ENCODE measurements at places on chromosomes 6 and 20.

DNA sequence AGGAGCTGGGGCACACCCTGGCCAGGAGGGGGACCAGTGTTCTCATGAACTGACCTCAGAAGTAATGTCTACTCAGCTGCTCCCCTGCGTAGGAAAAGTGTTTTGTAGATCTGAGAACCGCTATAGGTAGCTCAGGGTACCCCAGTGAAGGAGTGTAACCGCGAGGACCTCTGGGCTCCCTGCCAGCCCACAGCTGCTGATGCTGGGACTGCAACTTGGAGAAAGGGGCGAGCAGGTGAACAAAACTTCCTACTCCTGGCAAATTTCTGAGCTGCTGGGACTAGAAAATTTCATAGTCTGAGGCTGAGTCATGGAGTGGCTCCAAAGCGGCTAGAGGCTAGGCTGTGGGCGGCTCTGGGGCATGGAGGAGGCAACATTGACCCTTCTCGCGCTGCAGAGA, 51.9 kb downstream of the PYGB start:
- DNase-seq, result no peak

GRCh38 chr20:36499723-36500501, 41.4 kb upstream of the MYL9 start:
- DNase-seq, result peak; percentile 40

DNA sequence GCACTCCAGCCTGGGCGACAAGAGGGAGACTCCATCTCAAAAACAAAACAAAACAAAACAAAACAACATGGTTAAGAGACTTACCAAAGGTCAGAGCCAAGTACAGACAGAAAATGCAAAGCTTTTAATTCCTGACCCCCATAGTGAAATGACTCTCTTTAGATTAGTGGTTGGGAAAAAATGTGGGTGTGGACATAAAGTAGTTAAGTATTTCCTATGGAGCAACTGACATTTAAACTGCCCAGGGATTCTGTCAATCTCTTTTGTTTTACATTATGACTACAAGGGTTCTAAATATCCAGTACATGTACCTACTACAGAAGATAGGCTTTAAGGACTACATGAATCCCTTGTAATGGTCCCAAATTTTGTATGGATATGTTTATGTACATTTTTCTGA, 75.1 kb downstream of the IRAK1BP1 start:
- DNase-seq, result no peak

DNA sequence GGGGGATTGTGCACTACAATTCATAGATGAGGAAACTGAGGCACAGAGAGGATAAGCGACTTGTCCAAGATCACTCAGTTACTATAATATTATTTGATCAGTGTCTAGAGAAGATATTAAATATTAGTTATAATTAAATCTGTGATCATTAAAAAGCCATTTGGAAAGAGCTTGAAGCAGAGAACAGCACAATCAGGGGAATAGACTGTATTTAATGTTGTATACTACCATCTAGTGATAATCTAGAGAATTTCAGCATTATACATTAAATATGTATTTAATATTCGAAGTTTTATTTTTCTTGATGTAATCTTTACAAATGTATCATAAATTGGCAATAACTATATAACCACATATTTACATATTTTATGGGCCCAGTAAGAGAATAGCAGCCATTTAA, 20.1 kb upstream of the MTCL3 start:
- no peak for DNase-seq

DNA sequence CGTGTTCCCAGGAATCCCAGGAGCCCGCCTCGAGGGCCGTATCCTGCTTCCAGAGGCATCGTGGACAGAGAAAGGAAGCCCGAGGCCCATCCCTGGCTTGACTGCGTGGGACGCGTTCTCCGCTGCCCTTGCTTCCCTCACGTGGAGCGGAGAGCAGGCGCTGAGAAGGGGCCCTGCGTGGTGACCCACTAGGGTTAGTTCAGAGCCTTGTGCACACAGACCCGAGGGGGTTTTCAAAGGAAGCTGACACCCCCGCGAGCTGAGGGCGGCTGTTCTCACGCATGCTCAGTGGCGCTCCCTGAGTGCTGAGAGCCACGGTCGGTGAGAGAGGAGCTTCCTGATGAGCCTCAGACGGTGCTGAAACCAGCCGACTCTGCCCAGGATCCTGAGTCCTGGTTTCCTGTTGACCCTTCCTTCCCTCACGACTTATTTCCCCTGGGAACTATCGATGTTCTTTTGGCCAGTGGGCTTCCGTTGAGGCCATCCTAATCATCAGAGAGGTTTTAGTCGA, 28.9 kb upstream of the CCR6 start:
- DNase-seq, result no peak

- no peak for DNase-seq
These were observed 96.2 kb upstream of the BTN3A2 start for GRCh38 chr6:26268659-26269402.

- no peak for DNase-seq
These were observed 106.4 kb upstream of the TAB2 start for GRCh38 chr6:149211046-149211571.

GRCh38 chr20:35263532-35264341, 14.2 kb downstream of the MMP24OS start:
- DNase-seq, result no peak

- no peak for DNase-seq
These were observed 9.3 kb downstream of the SDHAF4 start for GRCh38 chr6:70575899-70576495.

DNA sequence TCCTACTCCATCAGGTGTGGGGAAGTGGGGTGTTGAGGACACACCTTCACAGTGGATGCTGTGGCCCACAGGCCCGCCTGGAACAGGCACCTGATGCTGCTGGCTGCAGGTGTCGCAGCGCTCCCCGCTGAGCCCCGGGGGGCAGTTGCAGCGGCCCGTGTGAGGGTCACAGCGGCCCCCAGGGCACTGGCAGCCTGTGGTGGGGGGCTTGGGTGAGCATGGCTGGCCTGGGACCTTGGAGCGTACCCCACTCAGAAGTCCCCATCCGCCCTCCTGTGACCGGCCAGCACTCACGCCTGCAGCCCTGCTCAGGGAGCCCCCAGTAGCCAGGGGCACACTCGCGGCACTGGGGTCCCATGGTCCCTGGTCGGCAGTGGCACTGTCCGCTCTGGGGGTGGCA, 19.2 kb downstream of the ADRM1 start:
- no peak for DNase-seq

GRCh38 chr6:31157513-31158139, at the start of gene CCHCR1:
Gene CCHCR1, minus strand, starts transcription at chr6:31157802. Its CDS starts 202 bp downstream, at chr6:31157600.
- DNase-seq, result no peak

DNA sequence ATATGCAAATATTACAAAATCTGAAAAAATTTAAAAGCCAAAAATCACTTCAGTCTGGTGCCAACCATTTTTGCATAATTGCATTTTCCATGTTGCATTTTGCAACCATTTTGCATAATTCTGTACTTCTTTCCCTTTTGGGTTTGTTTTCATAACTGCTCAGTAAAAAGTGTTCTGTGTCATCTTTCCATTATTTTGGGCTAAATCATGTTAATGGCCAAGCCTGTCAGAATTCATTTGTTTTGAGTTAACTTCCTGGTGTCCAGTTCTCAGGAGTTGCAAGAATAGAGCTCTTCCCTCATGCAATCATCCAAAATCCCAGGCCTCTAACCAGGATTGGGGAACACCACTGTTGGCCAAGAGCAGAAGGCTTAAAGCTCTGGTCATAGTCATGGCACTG, 133.6 kb downstream of the MTHFD1L start:
- DNase-seq, result no peak

DNA sequence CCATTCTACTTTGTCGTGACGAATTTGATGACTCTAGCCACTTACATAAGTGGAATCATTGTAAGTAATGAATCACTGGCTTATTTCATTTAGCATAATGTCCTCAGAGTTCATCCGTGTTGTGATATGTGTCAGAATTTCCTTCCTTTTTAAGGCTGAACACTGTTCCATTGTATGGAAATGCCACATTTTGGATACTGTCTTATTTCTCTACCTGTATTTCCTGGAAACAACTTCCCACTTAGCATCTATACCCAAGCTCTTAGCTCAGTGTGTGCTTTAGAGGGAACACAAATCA, 28.8 kb upstream of the GGTLC1 start:
- no peak for DNase-seq

GRCh38 chr6:137581019-137581707, 87.0 kb upstream of the OLIG3 start:
- no peak for DNase-seq

- DNase-seq, result no peak
These were observed 91.1 kb upstream of the PLN start for GRCh38 chr6:118456982-118457381.

DNA sequence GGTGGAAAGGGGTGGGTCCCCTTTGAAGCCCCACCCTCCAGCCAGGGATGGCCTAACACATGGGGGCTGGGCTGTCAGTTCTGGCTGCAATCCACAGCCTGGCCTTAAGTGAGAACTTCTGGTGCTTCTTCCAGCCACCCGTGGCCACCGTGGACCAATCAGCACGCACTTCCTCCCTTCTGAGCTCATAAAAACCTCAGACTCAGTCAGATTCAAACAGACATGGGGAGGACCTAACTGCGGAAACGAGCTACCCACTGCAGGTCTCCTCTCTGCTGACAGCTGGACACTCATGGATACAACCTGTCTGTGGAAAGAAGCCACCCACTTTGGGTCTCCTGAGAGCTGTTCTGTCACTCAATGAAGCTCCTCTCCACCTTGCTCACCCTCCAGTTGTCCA, 20.4 kb upstream of the ZNF391 start:
- DNase-seq, result no peak

DNA sequence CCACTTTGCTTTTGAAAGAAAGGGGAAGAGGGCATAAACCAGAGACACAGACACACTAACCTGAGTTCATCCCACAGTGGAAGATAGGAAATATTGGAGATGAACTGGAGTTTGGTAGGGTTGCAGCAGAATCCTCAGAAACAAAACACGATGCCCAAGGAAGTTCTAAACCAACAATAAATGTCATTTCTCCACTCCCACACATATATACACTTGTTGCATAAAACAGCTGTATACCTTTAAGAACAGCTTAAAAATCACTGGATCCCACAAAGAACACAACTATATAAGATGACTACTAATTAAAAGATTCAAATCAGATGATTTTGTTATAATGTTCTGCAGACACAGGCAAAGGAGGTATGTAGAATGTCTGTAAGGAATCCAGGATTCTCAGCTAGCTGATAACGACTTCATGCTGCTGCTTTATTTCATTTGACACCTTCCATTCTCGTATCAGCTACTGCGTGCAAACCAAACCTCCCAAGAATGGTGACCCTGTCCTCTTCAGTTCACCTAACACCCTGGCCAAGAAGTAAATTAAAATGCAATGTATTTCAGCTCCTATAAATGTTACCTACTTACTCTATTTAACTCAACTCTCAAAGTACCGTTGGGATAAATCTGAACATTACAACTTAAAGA, 14.3 kb downstream of the KIF13A start:
- no peak for DNase-seq

- DNase-seq, result no peak
These were observed 15.7 kb downstream of the AURKA start for GRCh38 chr20:56376331-56376730.

- no peak for DNase-seq
These were observed 24.4 kb downstream of the TBC1D20 start for GRCh38 chr20:437787-438486.

GRCh38 chr20:45863543-45864470, 6.4 kb downstream of the ZSWIM3 start:
- no peak for DNase-seq

GRCh38 chr6:134177236-134177635, 124.8 kb upstream of the SLC2A12 start:
- DNase-seq, result no peak

DNA sequence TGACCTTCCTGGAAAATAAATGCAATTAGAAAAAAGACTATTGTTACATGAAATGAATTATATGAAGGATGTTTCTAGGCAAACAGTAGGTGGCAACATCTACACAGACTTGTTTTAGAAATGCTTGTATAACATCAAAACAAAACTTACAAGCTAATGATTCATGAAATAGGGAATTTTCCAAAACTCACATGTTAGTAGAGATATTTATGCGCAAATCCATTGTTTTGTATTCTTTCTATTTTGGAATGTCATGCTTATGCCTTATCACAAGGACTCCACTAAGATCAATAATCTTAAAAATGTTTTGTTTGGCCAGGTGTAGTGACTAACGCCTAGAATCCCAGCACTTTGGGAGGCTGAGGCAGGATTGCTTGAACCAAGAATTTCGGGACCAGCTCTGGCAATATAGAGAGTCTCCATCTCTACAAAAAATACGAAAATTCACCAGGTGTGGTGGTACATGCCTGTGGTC, 32.3 kb upstream of the LGSN start:
- no peak for DNase-seq

DNA sequence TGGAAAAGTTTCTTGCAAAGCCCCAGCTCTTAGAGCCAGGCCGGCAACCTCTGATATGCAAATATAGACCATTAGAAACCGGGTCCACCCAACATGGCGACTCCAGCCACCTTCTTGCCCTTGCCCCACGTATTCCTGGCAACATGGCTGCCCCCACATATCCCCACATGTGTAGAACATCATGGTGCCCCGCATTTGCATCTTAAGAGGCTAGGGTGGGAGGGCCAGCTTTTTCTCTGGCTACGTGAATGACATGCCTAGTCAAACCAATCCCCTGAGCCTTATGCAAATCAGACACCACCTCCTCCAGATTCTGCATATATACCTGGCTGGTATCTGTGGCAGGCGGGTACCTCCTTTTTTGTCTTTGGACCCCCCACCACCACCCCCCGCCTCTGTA, 106.1 kb upstream of the PTPRT start:
- no peak for DNase-seq

DNA sequence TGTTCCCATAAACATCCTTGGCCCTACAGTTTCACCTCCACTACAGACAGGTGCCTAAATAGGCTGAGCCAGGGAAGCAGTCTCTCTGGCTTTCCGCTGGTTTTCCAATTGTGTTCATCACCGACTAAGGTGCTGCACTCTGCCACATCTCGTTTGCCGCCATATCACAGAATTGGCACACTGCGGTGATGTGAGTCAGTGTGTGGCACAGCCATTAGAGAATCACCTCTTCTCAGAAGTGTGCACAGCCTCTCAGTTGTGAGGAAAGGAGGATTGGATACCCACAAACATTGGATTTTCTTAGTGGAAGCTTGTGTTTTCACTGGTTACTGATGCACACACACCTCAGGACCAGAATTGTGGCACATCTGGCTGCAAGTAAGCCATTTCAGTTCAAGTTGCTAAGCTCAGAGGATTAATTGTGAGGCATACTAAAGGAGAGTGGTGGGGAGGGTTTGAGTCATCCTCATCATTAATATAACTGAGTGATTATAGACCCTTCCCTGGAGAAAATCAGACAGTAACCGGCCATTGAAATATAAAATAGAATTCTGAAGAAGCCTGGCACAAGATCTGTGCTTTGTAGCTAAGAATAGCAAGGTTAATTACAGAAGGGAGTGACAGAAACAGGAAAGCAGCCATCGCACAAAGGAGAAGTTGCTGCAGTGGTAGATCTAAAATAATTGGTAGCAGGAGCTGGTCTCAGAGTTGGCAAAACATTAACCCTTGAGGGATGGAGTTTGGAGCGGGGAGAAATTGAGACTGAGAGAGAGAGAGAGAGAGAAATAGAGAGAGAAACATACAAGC, 506.9 kb downstream of the LMBRD1 start:
- DNase-seq, result no peak

DNA sequence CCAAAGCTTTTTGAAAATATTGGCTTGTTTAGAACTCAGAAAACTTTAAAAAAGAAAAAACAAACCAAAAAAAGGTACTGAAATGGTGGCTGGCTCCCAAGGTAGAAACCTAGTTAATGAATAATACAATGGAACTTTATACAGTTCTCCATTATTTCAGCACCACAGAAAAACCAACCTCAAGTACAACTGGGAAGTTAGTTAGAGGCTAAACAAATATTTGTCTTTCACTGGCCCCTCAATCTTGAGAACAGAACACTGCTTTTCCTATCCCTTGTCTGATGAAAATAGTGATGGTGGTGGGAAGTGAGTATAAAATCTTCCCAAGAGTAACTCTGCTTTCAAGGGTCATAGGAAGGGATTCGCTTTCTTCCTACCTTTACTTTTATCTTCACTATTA, 126.5 kb downstream of the REV3L start:
- DNase-seq, result no peak
